Activated CD4-positive, alpha-beta memory T cell treated with anti-CD3 and anti-CD28 coated beads, Interleukin-2, amount 10 ng/mL, durations not matched to agents 7 days and 5 days (primary cell): ENCODE measurements at places on chromosomes 3 and 15. TPM values are rescaled to one million over a fixed set of nuclear protein-coding genes. Genes with fewer than 3 reads are reported as not detected.
A peak's percentile ranks its signal among the peaks of the same experiment; 100 is the strongest.

The ACAN gene
- total RNA-seq = not detected

- no peak overlapping the region for H3K27ac ChIP-seq
- peaks cover 25% of the 10 kb centered on the region for H3K27me3 ChIP-seq
- H3K4me3 ChIP-seq = peak overlapping the region; percentile 60
- peaks cover 39% of the 10 kb centered on the region for H3K4me1 ChIP-seq
Observed at GRCh38 chr15:75347222-75348033, 589 bp downstream of the NEIL1 start.

GRCh38 chr3:170814822-170815221 lies 55.2 kb downstream of the RPL22L1 start:
- H3K27me3 ChIP-seq = peaks cover 5% of the 10 kb centered on the region
- no peak for DNase-seq
- H3K27ac ChIP-seq = no peak overlapping the region
- H3K4me1 ChIP-seq = peaks cover 4% of the 10 kb centered on the region

DNA sequence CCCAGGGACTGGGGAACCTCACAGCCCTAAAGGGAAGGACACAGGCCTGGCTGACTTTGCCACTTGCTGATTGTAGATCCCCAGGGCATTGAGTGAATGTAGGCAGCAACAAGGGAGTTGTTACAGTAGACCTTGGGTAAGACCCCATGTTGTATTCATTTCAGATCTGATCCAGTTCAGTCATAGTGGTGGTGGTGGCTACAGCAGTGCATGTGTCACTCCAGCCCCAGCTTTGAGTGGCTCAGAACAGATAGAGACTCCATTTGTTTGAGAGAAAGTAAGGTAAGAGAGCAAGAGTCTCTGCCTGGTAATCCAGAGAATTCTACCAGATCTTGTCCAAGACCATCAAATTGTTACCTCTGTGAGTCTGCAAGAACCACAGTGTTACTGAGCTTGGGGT lies 278.7 kb upstream of the SATB1 start:
- no peak for DNase-seq
- H3K27ac ChIP-seq = no peak overlapping the region
- H3K27me3 ChIP-seq = no peaks in the 10 kb centered on the region
- no peak overlapping the region for H3K4me3 ChIP-seq
- no peaks in the 10 kb centered on the region for H3K4me1 ChIP-seq

DNA sequence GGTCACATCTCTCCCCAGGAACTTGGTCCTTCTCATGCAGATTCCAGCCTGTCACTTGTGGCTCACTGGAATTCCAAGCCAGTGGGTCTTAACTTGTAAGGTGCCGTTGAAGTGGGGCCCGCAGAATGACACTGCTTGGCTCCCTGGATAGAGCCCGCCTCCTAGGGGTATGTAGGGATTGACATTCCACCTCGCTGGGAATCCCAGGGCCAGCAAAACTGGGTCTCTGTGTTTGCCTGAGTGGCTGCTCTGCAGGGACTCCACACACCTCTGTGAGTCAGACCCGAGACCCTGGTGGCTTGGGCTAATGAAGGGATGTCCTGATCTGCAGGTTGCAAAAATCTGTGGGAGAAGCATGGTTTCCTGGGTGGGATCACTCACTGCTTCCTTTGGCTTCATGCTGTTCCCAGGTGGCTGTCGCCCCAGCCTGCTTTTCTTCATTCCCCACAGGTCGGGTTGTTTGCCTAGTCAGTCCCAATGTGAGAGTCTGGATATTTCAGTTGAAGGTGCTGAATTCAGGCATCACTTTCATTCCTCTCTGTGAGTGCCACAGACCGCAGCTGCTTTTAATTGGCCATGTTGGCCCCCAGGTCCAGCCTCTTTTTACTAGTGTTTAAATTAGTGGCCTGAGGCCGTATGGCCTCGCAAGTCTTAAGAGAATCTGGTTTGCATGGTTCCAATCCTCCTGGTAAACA lies 156.0 kb upstream of the TRIM42 start:
- H3K4me3 ChIP-seq = no peak overlapping the region
- H3K36me3 ChIP-seq = no peaks in the 10 kb centered on the region
- no peak for DNase-seq
- H3K27me3 ChIP-seq = no peaks in the 10 kb centered on the region
- no peaks in the 10 kb centered on the region for H3K4me1 ChIP-seq

DNA sequence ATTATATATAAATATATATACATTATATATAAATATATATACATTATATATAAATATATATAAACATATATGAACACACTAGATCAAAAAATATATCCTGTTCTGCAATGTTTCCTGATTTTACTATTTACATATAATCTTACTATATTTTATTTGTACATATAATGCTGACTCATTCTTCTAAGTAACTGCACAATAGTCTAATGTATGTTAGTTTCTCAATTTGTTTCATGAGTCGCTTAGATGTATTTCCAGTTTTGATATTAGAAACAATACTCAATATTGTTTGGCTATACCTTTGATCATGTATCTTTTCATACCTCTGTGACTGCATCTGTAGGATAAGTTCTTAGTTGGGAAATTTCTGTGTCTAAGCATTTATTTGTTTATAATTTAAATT lies 669.9 kb upstream of the CCDC54 start:
- no peak overlapping the region for H3K27ac ChIP-seq
- no peaks in the 10 kb centered on the region for H3K27me3 ChIP-seq
- no peak for DNase-seq
- no peaks in the 10 kb centered on the region for H3K36me3 ChIP-seq

DNA sequence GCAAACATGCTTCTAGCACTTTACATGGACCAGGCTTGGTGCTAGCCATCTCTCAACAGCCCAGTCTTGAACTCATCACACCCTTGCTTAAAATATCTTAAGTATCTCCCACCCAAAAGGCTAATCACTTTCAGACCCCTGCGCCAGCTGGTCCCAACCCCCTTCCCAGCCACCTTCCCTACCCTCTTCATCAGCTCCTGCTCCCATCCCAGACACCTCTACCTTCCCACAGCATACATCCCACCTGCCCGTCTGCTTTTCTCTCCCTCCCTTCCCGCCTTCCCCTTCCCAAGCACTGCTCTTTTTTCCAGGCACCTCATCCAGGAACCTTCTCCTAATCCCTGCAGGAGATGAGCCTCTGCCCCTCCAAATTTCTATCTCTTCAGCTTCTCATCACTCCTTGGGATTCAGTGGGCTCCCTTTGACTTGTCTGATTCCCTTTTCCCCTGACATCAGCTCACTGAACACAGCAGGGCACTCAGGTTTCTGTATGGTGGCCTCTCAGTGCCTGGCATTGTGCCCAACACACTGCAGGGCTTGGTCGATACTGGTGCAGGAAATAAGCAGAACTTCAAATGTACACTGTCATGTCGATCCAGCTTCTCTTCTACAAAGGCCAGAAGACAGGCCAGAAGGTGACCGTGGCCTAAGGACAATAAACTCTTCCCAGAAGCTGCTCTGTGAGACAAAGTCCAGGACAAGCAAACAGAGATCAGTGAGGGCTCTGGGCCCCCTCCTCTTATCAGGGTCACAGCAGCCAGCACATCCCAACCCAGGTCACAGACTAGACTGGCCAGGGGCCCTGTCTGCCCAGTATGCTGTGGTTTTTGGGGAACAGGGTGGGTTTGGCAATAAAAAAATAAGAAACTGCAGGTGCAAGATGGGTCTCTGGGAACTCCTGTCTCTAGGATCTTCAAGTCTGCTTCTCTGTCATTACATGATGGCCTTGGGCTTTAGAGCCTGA lies 2.2 kb upstream of the ITIH1 start:
- H3K4me1 ChIP-seq = peaks cover 10% of the 10 kb centered on the region
- H3K36me3 ChIP-seq = no peaks in the 10 kb centered on the region
- DNase-seq = no peak
- no peaks in the 10 kb centered on the region for H3K27me3 ChIP-seq
- H3K27ac ChIP-seq = no peak overlapping the region

The COMMD4 gene
- 87.8 TPM for total RNA-seq

The KLHL6 gene
- total RNA-seq = 47.1 TPM

DNA sequence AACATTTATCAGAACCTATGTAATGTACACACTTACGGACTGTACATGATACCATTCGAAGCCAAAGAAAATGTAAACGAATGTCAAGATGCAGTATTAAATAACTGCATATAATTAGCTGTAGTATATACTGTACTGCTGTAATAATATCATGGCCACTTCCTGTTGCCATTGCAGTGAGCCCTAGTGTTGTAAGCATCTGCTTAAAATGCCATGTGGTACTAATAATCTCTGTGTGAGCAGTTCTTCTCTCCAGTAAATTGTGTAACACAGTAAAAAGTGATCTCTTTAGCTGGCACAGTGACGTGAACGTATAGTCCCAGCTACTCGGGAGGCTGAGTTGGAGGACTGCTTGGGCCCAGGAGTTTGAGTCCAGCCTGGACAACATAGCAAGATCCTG lies 8.6 kb downstream of the SPG11 start:
- peaks cover 13% of the 10 kb centered on the region for H3K4me1 ChIP-seq
- no peaks in the 10 kb centered on the region for H3K27me3 ChIP-seq
- no peak overlapping the region for H3K4me3 ChIP-seq
- no peak for DNase-seq

DNA sequence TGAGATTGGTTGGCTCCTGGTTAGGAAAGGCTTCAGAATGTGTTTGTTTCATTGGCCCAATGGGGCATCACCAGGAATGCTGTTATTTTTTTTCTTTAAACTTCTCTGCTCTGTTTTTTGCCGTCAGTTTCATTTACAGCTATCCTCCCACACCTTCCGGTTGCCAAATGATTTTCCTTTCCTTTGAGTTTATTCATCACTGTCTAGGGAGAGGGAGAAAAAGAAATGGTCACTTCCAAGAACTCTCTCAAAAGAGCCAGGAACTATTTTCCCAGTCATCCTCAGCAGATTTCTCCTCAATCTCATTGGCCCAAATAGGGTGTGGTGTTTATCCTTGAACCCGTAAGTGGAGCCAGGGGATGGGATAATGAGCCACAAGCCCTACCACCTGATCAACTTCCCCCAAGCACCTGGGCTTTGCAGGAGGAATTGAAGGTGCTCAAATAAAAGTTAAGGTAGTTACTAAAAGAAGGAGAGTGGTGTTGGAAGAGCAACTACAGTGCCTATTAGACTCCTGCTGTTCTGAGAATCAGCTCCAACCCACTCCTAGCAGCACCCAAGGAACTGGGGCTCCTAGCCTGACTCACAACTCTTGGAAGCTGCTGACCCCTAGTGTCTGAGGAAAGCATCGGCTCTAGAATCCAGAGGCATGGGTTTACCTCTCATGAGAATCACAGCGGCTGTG lies 183.8 kb upstream of the IL12A start:
- H3K4me3 ChIP-seq = no peak overlapping the region
- no peak overlapping the region for H3K27ac ChIP-seq
- DNase-seq = peak; percentile 34

- peaks cover 22% of the 10 kb centered on the region for H3K36me3 ChIP-seq
- no peak overlapping the region for H3K4me3 ChIP-seq
- H3K4me1 ChIP-seq = peaks cover 23% of the 10 kb centered on the region
- H3K27me3 ChIP-seq = no peaks in the 10 kb centered on the region
Observed at GRCh38 chr3:66435989-66436388, 64.8 kb downstream of the LRIG1 start.

The CLDN1 gene
- total RNA-seq = not detected

GRCh38 chr15:33467816-33468163 lies 157.0 kb downstream of the RYR3 start:
- DNase-seq = no peak
- no peaks in the 10 kb centered on the region for H3K36me3 ChIP-seq
- H3K4me3 ChIP-seq = no peak overlapping the region
- H3K4me1 ChIP-seq = no peaks in the 10 kb centered on the region
- H3K27ac ChIP-seq = no peak overlapping the region
- no peaks in the 10 kb centered on the region for H3K27me3 ChIP-seq

- H3K4me3 ChIP-seq = no peak overlapping the region
- no peak overlapping the region for H3K27ac ChIP-seq
- H3K27me3 ChIP-seq = peaks cover 4% of the 10 kb centered on the region
- no peak for DNase-seq
- peaks cover 7% of the 10 kb centered on the region for H3K4me1 ChIP-seq
- H3K36me3 ChIP-seq = no peaks in the 10 kb centered on the region
Observed at GRCh38 chr15:99433026-99433756, 132.6 kb upstream of the MEF2A start.

- no peaks in the 10 kb centered on the region for H3K4me1 ChIP-seq
- no peak overlapping the region for H3K4me3 ChIP-seq
- H3K27me3 ChIP-seq = no peaks in the 10 kb centered on the region
- no peak for DNase-seq
- H3K36me3 ChIP-seq = no peaks in the 10 kb centered on the region
- H3K27ac ChIP-seq = no peak overlapping the region
Observed at GRCh38 chr3:135228201-135228600, 433.1 kb downstream of the EPHB1 start.

- no peak overlapping the region for H3K4me3 ChIP-seq
- H3K27ac ChIP-seq = no peak overlapping the region
- DNase-seq = no peak
- H3K27me3 ChIP-seq = peaks cover 58% of the 10 kb centered on the region
- no peaks in the 10 kb centered on the region for H3K36me3 ChIP-seq
Observed at GRCh38 chr3:134378818-134379217, 4.6 kb upstream of the AMOTL2 start.

The CACNA2D3 gene
- not detected for total RNA-seq

DNA sequence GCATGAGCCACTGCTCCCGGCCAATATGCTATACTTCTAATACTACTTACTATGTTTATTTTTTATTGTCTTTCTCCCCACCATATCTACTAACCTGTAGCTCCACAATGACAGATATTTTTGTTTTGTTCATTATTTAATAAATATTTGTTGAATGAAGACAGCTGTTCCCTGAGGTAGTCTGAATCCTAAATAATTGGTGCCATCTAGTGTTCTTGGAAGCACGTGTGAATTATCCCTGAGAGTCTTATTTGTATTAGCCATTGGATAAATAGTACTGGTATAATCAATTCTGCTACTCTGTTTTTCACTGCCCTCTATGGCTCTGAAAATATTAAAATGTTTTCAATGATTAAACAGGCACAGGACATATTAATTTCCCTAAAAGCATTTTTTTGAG lies 5.6 kb upstream of the APPL1 start:
- peaks cover 7% of the 10 kb centered on the region for H3K4me1 ChIP-seq
- H3K27ac ChIP-seq = no peak overlapping the region
- no peak overlapping the region for H3K4me3 ChIP-seq
- peaks cover 4% of the 10 kb centered on the region for H3K27me3 ChIP-seq
- H3K36me3 ChIP-seq = no peaks in the 10 kb centered on the region
- no peak for DNase-seq

GRCh38 chr3:54213907-54214306 lies 91.6 kb downstream of the CACNA2D3 start:
- H3K27me3 ChIP-seq = no peaks in the 10 kb centered on the region
- DNase-seq = no peak
- no peak overlapping the region for H3K27ac ChIP-seq
- no peak overlapping the region for H3K4me3 ChIP-seq
- no peaks in the 10 kb centered on the region for H3K36me3 ChIP-seq

The ULK3 gene
- total RNA-seq = 74.9 TPM

GRCh38 chr3:36650271-36650671 lies 114.1 kb downstream of the DCLK3 start:
- no peaks in the 10 kb centered on the region for H3K36me3 ChIP-seq
- H3K27me3 ChIP-seq = peaks cover 17% of the 10 kb centered on the region
- H3K4me3 ChIP-seq = no peak overlapping the region
- H3K4me1 ChIP-seq = no peaks in the 10 kb centered on the region

GRCh38 chr3:126341755-126342150 lies 15.5 kb downstream of the KLF15 start:
- no peak overlapping the region for H3K27ac ChIP-seq
- no peak for DNase-seq
- H3K36me3 ChIP-seq = no peaks in the 10 kb centered on the region
- H3K27me3 ChIP-seq = no peaks in the 10 kb centered on the region
- H3K4me3 ChIP-seq = no peak overlapping the region

The RTP4 gene
- 23.2 TPM for total RNA-seq

- H3K4me1 ChIP-seq = no peaks in the 10 kb centered on the region
- no peaks in the 10 kb centered on the region for H3K27me3 ChIP-seq
- no peak overlapping the region for H3K27ac ChIP-seq
- no peak for DNase-seq
- no peaks in the 10 kb centered on the region for H3K36me3 ChIP-seq
Observed at GRCh38 chr3:166445865-166446264, 608.6 kb upstream of the BCHE start.

The GRK7 gene
- total RNA-seq = not detected
